Activated T-cell treated with anti-CD3 and anti-CD28 coated beads for 4 hours (primary cell): ENCODE measurements at places on chromosomes 4 and X.

GRCh38 chr4:94527556-94528233, 76.0 kb downstream of the PDLIM5 start:
- DNase-seq = no peak

DNA sequence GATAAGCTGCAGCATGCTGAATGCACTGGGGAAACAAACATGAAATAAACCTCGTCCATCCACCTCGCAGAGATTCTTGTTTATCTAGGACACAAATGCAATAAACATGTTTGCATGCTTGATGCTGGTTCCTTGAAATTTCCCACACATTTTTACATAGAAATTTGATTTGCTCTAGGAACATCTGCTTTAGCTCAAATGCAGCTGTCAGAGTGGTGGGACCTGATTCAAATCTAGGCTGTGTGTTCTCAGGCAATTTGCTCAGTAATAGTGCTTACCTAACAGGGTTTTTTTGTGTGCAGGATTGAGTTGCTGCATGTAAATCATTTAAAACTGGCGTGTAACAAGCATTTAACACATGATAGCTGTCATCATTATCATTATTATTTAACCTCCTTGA, 293.1 kb downstream of the QDPR start:
- DNase-seq = no peak

DNA sequence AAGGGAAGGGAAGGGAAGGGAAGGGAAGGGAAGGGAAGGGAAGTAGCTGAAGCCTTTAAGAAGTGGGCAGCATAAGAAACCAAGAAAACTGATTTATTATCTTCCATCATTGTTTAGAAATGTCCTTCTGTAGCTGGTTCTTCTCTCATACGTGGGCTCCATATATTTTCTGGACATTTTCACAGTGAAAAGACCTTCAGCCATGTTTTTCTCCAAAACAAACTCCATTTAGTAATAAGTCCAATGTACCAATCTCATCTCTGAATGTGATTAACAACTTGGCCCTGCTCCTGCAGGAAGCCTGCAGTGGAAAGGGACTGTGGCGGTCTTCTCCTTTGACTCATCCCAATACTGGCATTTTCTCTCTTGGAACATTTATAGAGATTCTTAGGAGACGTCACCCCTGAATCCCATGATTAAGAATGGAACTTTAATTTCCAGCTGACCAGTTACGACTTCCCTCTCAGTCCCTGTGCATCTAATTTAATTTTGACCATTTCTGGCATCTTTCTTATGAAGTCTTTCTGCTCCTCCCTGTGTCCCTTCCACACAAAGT, 96.6 kb upstream of the GUCY1A1 start:
- DNase-seq = no peak

GRCh38 chrX:51024106-51024696, 113.7 kb downstream of the BMP15 start:
- no peak for DNase-seq

DNA sequence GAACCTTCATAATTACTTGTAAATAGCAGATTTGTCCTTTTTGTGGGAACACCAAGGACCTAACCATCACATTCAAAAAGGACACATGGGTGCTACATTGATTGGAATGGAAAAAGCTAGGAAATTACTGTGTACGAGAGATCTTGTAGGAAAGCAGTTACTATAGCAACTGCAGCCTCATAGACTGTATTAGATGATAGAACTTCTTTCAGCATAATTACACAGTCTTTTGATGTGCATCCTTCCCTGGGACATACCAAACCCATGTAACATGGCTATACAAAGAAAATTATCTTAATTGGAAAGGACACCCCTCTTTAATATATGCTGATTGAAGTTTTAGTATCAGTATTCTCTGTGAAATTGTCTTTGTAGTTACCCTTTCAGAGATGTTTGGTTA, 130.7 kb upstream of the CTSO start:
- no peak for DNase-seq

DNA sequence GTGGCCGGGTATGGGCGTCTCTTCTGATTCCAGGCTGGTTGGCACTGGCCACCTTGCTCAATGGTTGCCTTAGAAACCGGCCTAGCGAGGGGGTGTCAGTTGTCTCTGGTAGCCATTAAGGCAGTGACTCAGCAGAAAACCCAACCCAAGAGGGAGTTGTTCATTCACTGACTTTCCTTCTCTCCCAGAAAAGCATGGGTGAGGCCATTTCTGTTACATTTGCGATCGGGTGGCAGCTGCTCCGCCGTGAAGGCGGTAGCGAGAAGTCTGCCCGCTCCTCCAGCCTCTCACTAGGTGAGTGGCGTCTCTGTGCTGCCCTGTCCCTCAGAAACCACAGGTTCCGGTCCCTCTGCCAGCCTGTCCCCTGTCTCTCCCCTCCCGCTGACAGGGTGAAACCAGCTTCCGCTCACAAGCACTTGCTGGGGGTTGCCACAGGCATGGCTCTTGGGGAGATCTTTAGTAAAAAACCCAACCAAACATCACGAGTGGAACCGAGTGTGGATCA, 17.4 kb downstream of the IRAK1 start:
- DNase-seq = no peak

DNA sequence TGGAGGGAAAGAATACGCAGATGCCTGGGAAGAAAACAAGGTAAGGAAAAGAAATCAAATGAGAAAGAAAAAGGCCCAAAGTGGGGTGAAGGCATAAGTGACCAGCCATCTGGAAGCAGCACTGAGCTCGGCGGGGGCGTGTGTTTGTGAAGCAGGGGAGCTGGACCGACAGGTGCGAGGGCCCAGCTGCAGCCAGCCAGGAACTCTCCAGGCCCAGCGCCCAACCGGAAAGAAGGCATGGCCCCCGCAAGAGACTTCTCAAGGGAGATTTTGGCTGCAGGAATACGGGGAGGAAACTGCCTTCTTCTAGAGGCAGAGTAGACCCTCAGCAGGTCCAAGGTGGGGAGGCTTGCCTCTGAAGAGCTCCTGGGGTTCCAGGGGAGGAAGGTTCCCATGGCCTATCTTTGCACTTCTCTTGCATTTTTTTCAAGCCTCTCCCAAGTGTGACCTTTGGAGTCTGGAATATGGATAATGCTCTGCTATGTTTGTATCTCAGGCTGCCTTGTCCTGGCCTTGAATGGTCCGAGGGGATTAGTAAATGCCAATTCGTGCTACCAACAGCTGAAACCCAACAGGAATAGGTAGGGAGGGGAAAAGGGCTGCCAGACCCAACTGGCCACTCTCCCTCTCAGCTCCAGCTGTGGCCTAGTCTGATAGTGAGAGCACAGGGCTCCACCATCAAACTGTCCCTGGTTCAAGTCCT, 10.8 kb upstream of the CITED1 start:
- no peak for DNase-seq

DNA sequence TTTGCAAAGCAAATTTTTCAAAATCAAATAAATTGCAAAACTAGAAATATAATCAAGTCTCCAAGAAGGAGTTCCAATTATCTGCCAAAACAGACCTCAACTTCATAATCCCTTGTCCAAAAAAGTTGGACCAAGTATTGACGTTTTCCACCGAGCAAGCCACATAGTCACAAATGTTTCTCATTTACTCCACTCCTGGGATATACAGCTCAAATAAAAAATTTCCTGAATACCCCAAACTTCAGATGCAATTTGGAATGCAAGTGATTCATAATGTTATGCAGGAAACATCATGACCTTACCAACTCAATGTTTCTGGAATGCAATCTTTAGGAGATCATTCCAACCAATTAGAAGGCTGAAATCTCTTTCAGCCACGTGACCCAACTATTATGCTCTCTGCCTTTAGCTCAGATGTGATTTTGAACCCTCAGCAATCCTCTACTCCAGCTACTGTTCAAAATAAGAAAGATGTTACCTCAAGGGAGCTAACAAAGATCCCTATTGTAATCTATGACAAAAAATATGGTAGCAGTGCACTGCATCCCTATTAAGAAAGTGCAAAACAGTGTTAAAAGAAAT, 72.4 kb downstream of the PRDM5 start:
- DNase-seq = no peak

- no peak for DNase-seq
Observed at GRCh38 chr4:30767147-30767845, 47.1 kb downstream of the PCDH7 start.

DNA sequence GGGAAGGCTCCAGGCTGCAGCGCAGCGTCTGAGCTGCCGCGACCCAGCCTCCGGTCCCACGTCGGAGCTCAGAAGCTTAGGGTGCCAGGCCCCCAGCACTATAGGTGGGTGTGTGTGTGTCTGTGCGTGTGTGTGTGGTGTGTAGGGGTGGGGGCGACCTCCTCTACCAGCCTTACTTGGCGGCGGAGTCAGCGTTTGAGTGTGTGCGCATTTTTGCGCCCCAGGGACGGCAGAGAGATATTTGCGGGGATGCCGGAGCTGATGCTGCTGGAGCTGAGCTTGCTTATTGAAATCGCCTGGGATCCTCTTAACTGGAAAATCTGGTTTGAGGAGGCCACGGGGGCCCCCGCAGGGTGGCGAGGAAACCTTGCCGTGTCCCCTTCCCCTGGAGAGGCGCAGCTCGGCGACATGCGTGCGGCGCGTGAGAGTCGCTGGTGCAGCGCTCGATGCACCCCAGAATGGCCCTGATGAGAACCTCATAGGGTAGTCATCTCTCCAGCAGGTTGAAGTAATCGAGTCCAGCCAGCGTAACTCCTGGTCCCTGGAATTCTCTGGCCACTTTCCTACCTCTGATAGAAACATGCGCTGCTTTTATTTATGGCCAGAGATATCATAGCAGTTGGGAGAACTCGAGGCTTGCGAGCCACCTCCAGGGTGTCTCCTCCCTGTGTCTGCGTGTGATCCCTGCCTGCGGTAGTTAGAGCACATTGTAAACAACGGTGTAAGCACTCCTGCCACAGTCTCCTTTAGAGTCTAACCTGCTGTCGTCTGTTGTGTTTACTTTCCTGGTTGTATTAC, 2.7 kb downstream of the ADGRL3 start:
- DNase-seq = no peak

DNA sequence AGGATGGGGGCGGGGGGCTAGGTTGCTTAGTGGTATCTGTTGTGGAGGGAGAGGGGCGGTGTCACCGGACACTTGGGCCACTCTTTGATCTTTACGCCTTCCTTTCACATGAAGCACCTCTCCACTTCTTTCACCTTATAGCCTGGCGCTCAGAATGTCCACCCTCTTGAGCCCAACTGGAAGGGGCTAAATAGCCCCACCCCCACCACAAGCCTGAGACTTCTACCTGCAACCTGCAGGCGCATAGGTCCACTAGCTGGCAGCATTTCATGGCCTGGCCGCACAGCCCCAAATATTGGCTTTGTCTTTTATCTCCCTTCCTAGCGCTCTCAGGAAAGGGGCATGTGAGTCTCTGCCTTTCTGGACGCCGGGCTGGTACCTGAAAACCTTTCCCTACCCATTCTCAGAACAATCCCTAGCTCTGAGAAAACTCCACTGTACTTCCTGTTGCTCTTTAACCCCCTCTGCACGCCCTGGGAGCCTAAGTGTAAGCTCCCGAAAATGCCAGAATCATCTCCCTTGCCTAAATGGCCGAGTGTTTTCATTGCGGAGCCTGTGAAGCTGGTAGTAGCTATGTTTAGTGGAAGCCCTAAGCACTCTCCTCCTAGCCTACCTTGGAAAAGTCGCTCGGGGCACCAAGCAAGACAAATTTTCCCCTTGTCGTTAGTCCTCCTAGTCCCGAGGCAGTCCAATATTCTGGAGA, 1.2 kb upstream of the TRPC5 start:
- no peak for DNase-seq

DNA sequence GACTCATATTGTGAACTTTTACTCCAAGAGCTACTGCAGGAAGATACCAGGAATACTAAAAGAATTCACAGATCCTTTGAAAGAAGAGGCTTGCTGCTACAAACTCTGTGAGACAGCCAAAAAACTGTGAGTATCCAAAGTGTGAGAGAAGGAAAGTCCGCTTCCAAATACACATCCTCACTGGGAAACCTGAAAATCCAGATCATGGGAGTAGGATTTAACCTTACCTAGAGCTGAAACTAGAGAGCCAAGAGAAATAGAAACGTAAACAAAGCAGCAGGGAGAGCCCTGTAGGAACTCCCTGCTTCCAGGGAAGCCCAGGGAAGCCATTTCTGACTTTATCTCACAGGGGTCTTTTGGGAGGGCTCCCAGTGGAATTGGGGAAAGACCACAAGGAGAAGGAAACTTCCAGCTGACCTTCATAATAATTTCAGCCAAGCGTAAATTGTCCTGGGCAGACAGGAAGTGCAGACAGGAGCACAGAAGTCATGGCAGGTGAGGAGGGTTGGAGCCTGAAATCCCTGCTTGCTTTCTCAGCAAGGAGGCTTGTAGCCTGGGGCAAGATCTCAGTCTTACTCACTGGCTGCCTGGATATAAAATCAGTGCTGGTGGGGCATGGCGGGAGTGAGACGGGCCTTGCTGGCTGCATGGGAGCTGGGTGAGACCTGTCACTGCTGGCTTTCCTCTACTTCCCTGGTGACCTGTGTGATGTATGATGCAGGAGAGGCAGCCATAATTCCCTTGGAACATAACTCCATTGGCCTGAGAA, 26.2 kb upstream of the NFKB1 start:
- DNase-seq = no peak

GRCh38 chr4:129821073-129821472, 725.1 kb downstream of the C4orf33 start:
- DNase-seq = no peak

- no peak for DNase-seq
Observed at GRCh38 chr4:78331186-78331585, 220.4 kb upstream of the ANXA3 start.

DNA sequence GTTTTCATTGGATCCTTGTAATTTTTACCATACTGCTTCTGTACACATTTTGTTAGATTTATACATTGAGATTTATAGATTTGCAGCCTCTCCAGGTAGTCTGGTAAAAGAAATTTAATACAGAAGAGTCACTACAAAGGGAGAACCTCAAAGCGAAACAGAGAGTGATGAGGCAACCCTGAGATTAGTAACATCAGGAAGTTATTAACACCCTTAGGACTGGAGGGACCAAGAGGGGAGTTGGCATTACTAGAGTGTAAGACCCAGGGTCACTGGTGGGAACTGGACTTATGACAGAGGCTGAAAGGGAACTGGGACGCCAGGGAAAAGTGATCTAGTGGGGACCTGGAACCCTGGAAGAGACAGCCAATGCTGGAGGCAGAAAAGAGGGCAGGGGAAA, 20.6 kb upstream of the MAML3 start:
- no peak for DNase-seq

DNA sequence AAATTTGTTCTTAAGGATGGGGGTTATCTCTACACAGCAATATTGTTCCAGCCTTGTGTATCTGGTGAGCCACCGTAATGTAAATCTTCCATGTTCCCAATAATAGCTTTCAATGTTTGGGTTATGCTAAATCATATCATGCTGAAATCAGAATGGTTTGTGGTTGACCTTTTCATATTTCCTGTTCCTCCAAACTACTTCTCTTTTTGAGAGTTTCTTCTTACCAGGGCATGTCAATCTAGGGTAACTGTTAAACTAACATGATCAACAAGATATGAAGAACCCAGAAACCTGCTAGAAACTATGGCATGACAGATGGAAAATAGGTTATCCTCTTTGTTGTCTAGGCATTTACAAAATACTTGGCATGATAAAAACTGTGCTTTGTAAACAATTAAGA, 22.0 kb downstream of the TNMD start:
- DNase-seq = no peak

GRCh38 chr4:17082186-17082585, 183.7 kb upstream of the LDB2 start:
- no peak for DNase-seq

GRCh38 chrX:97009391-97009790, 125.7 kb downstream of the RPA4 start:
- no peak for DNase-seq
